ENCODE measurements at places on chromosomes 11 and 22.
A peak's percentile ranks its signal among the peaks of the same experiment; 100 is the strongest.

DNA sequence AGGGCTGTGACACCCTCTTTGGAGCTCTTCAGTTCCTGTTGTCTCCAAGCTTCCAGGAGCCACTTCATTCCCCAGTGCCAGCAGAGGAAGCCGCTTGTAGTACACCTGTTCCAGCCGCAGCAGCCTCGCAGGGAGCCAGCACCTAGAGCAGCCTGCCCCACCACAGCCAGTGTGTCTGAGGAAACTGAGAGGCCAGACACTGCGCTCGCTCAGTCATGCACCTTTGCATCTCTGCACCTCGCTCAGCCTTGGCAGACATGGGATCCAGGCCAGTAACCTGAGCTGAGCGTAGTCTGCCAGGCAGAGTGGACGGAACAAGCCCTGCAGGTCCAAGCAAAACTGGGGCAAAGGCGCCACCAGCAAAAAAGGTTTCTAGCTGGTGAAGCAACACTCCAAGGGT is 1072.1 kb downstream of the JRKL start:
- DNase-seq: no peak

DNA sequence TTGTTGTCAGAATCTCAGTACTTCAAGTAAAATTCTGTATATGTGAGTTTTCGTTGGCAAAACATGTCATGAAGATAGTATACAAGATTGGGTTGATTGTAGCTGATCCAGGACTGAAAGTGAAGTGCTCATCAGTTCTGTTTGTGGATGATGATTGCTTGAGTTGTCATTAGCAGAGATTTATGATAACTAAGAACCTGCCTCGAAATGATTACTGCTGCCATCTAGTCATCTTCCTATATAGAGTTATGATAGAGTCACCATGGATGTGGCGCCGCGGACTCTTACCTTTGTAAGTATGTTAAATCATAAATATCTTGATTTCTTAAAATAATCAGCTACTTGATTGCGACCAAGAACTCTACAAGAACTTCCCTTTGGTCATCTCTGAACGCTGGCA is 27.9 kb upstream of the MYO18B start:
- no peak for DNase-seq

- peak; percentile 93 for DNase-seq
Observed at GRCh38 chr11:69008737-69009440, 4.2 kb downstream of the MRGPRF start.

- peak; percentile 54 for DNase-seq
Observed at GRCh38 chr11:67468056-67468455, 995 bp downstream of the TMEM134 start.

- peak; percentile 7 for DNase-seq
Observed at GRCh38 chr11:77636731-77637344, 756 bp downstream of the CLNS1A start.

DNA sequence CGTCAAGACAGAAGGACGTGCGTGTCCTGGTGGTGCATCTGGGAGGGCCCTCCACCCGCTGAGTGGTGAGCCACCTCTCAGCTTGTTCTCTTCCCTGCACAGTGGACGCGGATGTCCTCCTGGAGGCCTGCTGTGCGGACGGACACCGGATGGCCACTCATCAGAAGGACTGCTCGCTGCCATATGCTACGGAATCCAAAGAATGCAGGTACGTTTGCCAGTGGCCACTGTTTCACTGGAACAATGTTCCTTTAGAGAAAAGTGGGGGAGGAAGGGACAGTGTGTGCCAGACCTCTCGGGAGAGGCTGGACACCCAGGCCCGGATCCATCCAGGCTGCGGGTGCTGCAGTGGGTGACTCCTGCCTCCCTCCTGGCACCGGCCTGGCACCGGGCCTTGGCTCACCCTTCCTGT is 15.9 kb downstream of the FBLN1 start:
- peak; percentile 88 for DNase-seq

GRCh38 chr11:20311444-20311843 is 52.1 kb upstream of the HTATIP2 start:
- no peak for DNase-seq

GRCh38 chr11:8011981-8012444 is 24.9 kb downstream of the EIF3F start:
- DNase-seq: peak; percentile 96

DNA sequence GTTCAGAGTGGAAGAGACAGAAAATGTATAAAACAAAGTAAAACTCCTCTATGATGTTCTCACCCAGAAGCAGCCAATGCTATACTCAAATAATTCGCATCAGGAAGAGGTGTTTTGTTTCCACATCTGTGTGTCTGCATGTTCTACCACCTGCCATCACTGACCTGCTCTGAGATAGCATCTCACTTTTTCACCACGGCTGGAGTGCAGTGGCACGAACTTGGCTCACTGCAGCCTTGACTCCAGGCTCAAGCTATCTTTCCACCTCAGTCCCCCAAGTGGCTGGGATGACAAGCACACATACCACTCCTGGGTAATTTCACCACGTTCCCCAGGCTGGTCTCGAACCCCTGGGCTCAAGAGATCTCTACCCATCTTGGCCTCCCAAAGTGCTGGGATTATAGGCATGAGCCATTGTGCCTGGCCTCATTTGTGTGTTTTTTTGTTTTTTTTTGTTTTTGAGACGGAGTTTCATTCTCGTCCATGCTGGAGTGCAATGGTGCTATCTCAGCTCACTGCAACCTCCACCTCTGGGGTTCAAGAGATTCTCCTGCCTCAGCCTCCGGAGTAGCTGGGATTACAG is 14.4 kb downstream of the TALDO1 start:
- DNase-seq: no peak

DNA sequence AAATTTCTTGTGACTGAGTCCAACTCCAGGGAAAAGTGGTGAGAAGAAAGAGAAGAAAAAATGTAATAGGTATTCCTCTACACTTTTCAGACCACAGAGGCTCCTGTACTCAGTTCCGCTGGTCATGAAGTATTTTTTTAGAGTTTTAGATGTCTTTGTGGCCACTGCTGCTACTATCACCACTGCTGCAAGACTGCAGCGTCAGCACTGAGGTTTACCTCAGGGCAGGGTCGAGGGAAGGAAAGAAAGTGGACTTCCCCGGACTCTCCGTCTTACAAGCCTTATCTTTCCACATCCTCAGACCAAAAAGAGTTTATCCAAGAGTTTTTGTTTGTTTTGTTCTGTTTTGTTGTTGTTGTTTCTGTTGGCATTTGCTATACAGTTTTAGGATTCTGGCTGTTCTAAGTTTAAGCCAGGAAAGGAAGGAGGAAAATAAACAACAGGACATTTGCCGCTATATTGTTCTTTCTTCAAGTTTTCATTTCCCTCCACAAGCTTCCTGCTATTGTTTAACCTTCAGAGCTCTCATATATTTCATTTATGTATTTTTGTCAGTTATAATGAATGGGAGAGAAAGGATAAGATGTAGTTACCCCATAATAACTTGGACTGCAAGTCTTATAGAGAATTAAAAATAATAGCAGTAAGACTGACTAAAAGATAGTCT is 919.3 kb downstream of the NTM start:
- DNase-seq: no peak

GRCh38 chr22:36822581-36822980 is 5.7 kb upstream of the PVALB start:
- DNase-seq: no peak

GRCh38 chr11:119368121-119369034 is 13.1 kb downstream of the USP2 start:
- no peak for DNase-seq

GRCh38 chr11:2444821-2445745 is at the start of gene KCNQ1:
Gene KCNQ1 (plus strand): TSS chr11:2445008. CDS start chr11:2445099, 91 bp downstream.
- DNase-seq: no peak

DNA sequence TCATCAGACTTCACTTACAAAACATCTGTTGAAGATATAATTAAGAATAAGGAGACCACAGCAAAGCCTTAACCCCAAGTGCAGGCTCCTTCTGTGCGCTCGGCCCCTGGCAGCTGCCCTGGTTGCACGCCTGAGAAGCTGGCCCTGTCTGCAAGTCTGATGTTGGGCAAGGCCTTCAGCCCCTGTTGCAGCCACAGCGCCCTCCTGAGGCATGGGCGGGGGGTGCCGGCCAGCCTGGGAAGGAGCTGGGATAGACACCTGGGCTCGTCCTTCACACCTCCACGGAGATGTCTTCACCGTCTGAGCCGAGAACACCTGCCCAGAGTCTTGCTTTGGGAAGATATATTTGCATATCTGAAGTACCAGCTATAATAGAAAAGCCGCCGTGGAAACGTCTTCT is 104.1 kb downstream of the MPPED1 start:
- DNase-seq: no peak
